Adrenal gland (tissue), 19 donors: ENCODE measurements at places on chromosomes 4 and X. TPM values are rescaled to one million over a fixed set of nuclear protein-coding genes. Genes with fewer than 3 reads are reported as not detected.

SPATA4 gene
- total RNA-seq, result not detected

DNA sequence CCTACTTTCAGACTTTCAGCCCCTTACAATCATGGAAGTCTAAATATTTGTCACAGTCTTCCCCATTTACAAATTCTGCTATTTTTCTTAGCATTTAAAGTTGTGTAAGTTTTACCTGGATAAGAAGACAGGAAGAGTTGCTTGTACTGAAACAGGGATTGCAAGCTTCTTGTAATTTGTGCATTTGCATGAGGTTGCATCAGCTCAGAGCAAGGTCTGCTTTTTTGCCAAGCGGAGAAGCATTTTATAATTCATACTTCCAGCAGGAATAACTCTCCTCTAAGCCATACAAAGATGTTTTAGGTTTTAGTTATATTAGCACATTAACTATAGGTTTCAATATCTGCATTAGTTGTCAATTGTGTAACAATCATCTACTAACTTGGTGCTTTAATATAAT, 922.0 kb upstream of the PABPC4L start:
- DNase-seq, result no peak
- H3K36me3 ChIP-seq, result no peaks in the 10 kb centered on the region
- no peak overlapping the region for H3K27ac ChIP-seq
- no peaks in the 10 kb centered on the region for H3K4me1 ChIP-seq
- H3K4me3 ChIP-seq, result no peak overlapping the region
- H3K27me3 ChIP-seq, result no peaks in the 10 kb centered on the region

- H3K27me3 ChIP-seq, result no peaks in the 10 kb centered on the region
- H3K27ac ChIP-seq, result no peak overlapping the region
- no peak for DNase-seq
- no peaks in the 10 kb centered on the region for H3K36me3 ChIP-seq
These were observed 44.3 kb upstream of the PDE5A start for GRCh38 chr4:119672938-119673337.

DNA sequence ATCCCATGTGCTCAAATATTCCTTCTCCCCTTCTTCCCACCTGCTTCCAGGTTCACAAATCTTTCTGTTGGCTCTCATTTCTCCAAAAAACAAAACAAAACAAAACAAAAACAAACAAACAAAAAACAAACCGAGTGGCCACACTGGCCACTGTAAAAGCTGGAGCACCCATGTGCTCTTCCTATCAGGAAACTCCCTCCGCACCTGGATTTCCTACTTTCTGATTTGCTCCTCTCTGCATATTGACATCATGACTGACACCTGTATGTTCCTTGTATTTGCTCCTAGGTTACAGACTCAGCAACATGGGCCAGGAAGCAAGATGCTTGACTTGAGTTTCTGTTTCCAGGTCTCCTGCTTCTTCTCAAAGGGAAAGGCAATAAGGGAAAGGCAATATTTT, 258.8 kb downstream of the GPC3 start:
- no peaks in the 10 kb centered on the region for H3K4me1 ChIP-seq
- H3K4me3 ChIP-seq, result no peak overlapping the region
- H3K27ac ChIP-seq, result no peak overlapping the region

DNA sequence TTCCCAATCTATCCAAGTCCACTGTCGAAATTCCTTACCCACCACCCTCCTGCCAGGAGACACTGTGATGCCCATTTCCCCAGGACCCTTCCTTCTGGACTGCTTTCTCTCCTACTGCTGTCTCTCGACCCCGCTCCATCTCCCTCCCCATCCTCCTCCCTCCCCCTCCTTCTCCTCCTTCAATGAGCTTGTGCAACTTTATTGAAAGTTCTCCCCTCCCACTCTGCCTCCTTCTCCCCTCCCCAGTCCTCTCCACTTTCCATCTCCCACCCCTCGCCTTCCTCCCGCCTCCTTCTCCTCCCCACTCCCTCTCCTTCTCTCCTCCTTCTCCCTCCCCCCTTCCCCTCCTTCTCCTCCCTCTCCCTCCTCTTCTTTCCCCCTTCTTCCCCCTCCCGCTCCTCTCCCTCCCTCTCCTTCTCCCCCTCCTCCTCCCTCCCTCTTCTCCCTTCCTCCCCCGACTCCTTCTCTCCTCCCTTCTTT, 116.6 kb upstream of the FAT1 start:
- no peaks in the 10 kb centered on the region for H3K27me3 ChIP-seq
- DNase-seq, result no peak
- H3K36me3 ChIP-seq, result no peaks in the 10 kb centered on the region
- H3K4me1 ChIP-seq, result peaks cover 4% of the 10 kb centered on the region

- H3K27ac ChIP-seq, result no peak overlapping the region
- peaks cover 20% of the 10 kb centered on the region for H3K4me1 ChIP-seq
- H3K36me3 ChIP-seq, result no peaks in the 10 kb centered on the region
These were observed 31.5 kb downstream of the REELD1 start for GRCh38 chr4:146245850-146246249.

DNA sequence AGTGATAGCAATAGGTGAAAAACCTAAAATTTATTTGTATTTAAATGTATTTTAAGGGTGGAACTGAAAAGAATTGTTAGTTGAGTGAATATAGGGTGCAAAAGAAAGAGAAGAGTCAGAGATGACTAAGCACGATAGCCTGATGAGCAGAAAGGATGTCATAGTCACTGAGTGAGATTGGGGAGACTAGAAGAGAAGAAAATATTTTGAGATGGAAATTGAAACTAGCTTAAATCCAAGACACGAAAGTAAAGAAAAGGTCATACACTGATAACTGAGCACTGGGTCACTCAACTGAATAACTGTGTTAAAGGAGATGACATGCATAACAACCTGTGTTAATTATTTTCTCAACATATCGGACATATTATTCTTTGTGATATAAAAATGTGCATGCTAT, 55.5 kb downstream of the SPANXN4 start:
- DNase-seq, result no peak
- H3K4me1 ChIP-seq, result no peaks in the 10 kb centered on the region
- no peaks in the 10 kb centered on the region for H3K27me3 ChIP-seq
- H3K27ac ChIP-seq, result no peak overlapping the region
- no peaks in the 10 kb centered on the region for H3K36me3 ChIP-seq
- no peak overlapping the region for H3K4me3 ChIP-seq

DNA sequence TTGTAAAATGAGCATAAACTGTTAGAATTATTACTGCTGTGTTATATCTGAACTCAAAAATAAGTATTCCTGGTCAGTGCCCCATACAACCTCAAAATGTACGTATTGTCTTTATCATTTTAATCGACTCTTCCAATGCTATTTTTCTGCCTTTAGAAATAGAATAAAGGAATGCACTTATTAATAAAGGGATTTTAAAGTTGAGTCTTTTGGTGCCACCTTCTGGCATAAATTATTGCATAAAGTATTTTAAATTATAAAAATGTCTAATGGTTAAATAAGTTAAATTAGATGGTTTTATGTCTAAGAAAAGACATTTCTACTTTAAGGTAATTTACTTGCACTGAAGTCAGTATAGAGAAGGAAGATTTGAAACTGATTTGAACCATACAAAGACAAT, 424.0 kb upstream of the NDST4 start:
- H3K4me3 ChIP-seq, result no peak overlapping the region
- no peaks in the 10 kb centered on the region for H3K27me3 ChIP-seq
- H3K27ac ChIP-seq, result no peak overlapping the region
- no peaks in the 10 kb centered on the region for H3K36me3 ChIP-seq
